ENCODE measurements at places on chromosomes 11 and 22.

- DNase-seq: no peak
Observed at GRCh38 chr11:33724644-33725035, 11.6 kb downstream of the CD59 start.

DNA sequence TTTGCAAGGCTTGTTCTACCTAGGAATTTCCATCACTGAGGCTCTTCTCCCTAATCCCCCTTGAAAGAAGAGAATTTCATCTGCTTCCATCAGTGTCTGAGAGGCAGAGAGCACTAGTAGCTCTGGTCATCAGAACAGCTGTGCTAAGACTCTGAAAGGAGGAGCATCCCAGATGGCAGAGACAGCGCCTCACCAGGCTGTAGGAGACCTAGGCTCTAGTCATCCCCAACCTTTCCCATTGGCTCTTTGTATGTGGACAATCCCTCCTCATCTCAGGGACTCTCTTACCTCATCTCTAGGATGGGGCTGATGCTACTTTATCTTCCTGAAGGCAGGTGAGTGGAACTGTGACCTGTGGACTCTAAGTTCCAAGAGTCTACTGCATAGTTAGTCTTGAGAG is 8.8 kb upstream of the OR9I1 start:
- DNase-seq: no peak

DNA sequence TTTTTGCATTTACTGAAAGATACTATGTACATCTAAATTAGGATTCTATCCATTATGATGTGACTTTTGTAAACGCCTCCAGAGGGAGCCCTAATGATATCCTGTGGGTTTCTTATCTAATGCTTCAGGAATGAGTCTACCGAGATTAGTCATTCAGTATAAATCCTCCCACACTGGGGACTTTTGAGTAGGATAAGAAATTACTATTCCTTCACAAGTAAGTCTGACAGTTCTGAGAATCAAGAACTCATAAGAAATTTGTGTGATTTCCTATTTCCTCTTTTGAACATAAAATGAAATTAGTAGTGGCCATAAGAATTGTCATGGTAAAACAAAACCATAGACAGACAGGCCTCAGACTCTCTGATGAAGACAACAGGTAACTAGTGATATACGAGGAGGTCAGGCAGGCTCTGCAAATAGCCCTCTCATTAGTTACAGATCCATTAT is 10.0 kb upstream of the OR5M1 start:
- DNase-seq: no peak

DNA sequence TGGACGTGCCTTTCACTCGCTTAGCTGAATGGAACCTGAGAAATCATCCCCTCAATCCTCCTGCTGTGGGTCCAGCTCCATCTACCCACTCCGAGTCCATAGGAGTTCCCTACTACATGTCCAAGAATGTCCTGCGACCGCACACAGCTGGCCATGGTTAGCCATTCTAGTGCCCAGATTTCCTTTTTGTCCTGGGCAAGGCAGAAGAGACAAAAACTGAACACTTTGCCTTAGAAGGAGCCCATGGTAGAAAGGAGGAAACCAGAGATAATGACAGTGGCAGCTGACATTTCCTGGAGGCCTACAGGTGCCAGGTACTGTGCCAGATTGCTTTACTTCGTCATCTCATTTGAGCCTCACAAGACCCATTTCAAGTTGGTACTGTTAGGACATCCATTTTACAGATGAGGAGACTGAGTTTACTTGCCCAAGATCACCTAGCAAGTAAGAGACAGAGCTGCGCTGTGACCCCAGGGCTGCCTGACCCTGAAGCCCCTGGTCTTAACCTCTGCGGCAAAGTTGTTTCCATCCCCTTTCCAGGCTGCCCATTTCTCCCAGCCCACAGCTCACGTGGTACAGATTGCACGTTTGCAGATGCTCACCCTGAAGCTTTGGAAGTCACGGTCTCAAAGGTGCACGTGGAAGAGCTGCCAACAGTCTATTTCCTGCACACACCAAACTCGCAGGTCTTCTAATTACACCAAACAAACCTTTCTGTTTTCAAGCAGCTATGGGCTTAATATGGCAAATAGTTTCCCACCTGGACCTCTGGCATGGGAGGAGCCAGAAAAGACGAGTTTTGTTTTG is 112.7 kb downstream of the ZBTB16 start:
- no peak for DNase-seq

DNA sequence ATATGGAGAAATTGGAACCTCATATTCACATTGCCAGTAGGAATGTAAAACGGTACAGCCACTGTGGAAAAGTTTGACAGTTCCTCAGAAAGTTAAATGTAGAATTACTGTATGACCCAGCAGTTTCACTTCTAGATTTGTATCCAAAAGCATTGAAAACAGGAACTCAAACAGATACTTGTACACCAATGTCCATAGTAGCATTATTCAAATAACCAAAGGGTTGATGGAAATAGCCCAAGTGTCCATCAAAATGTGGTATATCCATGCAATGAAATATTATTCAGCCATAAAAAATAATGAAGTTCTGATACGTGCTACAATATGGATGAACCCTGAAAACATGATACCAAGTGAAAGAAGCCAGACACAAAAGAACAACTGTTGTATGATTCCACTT is 17.8 kb downstream of the PRRG4 start:
- DNase-seq: no peak

DNA sequence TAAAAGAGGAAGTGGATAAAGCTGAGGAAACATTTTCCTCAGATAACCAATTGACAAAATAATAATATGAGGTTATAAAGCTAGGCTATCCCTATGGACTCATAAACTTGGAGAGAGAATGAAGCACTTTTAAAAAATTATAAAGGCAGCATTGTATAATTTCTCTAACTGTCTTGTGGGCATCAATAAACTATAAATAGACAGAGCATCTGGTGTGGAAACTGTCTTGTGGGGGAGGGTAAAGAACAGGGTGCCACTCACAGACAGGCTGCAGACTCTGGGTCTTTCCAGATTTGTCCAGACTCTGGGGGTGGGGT is 333.5 kb downstream of the BUD13 start:
- DNase-seq: no peak

GRCh38 chr11:132072858-132073211 is 702.4 kb downstream of the NTM start:
- no peak for DNase-seq

DNA sequence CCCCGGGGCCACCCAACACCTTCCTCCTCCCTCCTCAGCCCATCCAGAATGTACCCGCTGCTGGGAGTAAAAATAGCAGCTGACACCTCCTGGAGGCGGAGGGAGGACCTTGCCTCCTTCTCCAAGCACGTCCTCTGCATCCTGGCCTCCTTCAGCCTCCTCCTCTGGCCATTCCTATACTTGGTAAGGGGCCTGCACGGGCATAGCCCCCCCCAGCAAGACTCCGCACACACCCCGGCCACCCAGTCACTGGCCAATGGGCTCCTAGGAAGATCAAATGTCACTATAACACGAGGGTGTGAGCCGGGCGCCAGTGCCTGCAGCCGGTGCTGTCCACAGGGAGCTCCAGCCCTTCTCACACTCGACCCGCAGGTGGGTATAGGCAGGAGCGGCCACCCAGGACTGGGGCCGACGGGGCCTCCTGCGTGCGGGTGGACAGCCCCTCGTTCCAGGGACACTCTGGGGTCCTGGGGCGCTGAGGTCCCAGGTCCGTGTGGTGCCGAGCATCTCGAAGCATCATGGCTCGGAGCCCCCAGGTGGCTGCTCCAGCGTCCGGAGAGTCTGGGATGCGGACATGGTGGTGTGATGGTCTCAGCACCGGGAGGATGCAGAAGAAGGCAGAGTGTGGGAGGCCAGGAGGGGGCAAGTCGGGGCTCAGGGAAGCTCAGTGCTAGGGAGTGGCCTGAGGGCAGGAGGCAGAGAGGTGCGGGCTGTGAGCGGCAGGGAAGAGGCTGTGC is at the start of gene TNNT3:
TNNT3 (plus strand) TSS at position 313 of the 737 bp plus-strand sequence. CDS start 3,172 bp downstream, outside the sequence.
- no peak for DNase-seq

- no peak for DNase-seq
Observed at GRCh38 chr11:82995754-82996398, 75.8 kb downstream of the RAB30 start.

- no peak for DNase-seq
Observed at GRCh38 chr11:11532574-11532973, 89.2 kb downstream of the GALNT18 start.

DNA sequence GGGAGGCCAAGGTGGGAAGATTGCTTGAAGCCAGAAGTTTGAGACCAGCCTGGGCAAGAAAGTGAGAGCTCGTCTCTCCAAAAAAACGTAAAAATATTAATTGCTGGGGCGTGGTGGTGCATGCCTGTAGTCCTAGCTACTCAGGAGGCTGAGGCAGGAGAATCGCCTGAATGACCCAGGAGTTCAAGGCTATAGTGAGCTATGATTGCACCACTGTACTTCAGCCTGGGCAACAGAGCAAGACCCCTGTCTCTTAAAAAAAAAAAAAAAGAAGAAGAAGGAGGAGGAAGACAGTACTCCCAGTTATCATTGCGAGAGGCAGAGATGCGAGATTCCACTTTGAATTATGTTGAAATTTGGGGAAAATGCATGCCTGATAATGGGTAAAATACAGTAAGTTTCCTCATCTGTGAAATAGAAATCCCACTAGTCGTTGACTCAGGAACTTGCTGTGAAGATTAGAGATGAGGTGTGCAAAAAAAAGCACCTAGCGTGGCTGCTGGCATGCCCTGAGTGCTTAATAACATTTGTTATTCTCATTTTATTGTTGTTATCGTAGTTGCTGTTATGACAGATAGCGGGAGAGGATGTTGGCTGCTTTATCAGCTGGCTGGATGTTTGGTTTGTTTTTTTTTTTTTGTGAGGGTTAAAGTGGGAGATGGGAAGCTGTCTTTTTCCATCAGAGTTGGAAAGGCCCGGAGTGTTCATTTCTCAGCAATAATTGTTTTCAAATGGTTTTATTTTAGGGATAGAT is 33.4 kb downstream of the BCR start:
- DNase-seq: no peak

- no peak for DNase-seq
Observed at GRCh38 chr11:70545610-70545912, 147.2 kb downstream of the CTTN start.

DNA sequence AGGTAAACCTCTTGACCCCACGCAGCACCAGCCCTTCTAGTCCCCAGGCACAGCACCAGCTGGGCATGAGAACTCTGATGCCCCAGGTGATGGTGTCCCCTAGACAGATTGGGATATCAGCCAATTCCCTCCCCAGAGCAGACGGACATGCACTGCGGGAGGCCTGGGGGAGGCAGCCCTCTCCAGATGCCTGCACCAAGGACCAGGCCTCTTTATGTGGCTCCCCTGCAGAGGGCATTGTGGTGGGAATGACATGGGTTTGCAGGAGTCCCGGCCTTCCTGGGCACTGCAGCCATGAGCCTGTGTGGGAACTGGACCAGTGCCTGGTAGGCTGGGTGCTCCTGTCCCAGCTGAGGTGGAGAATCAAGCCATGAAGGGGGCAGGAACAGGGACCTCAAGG is 25.9 kb downstream of the PPM1F start:
- no peak for DNase-seq

DNA sequence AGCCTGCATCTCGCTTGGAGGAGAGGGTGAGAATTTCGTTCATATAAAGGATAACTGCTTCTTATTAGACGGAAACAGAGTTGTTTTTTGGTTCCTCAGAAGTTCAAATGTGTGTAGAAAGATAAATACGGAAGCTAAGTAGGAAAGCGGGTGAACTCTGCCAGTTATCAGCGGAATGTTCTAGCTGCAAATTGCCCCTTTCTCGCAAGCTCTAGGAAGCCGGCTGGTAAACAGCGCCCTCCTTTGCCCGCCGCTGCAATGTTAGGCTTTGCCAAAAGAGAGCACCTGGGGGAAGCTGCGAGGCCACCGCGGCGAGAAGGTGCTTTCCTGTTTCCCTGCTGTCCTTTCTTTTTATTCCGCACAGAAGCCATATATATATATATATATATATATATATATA is 67.0 kb downstream of the IGLL5 start:
- no peak for DNase-seq
